ENCODE measurements at places on chromosomes 11 and 22. TPM values are rescaled to one million over a fixed set of nuclear protein-coding genes. Genes with fewer than 3 reads are reported as not detected.

The OR52N4 gene
- polyA plus RNA-seq, result 0.06 TPM

The CASP1 gene
- polyA plus RNA-seq, result 69.3 TPM

DNA sequence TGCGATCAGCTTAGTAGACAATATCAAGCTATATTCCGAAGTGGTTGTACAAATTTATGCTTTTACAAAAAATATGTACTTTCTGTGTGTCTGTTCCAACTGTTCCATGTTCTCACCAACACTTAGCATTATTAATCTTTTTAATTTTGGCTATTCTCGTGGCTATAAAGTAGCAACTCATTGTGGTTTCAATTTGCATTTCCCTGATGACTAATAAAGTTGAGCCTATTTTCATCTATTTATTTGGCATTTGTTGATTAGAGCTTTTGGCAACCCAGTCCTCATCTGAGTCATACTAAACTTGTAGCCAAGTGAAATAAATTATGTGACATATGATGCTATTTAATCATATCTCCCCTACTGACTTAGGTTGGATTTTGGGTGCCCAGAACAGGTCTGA, 115.9 kb downstream of the FBXO7 start:
- no peak for DNase-seq

DNA sequence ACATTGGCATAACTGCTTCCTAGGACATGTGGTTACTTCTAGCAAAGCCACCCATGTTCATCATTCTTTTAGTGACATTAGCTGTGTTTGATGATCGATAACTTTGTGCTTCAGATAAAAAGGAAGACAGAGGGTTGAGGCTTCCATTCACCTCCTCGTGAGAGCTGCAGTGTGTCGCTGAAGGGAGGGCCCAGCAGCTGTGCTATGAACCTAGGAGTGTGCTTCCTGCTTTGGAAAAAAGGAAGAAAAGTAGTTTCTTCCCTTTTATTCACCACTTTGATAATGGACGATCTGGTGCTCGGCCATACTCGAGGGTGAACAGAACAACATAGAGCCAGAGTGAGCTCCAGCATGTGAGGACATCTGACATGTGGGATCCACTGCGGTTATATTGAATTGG, 6.1 kb upstream of the RFPL2 start:
- no peak for DNase-seq

- DNase-seq, result no peak
These were observed 40.9 kb downstream of the TBX1 start for GRCh38 chr22:19801340-19802000.

- no peak for DNase-seq
These were observed 42.8 kb upstream of the DKK3 start for GRCh38 chr11:12051287-12051662.
